ENCODE measurements at places on chromosomes 4 and X.

- DNase-seq: no peak
These were observed 194.8 kb upstream of the RASGEF1B start for GRCh38 chr4:81666491-81666890.

DNA sequence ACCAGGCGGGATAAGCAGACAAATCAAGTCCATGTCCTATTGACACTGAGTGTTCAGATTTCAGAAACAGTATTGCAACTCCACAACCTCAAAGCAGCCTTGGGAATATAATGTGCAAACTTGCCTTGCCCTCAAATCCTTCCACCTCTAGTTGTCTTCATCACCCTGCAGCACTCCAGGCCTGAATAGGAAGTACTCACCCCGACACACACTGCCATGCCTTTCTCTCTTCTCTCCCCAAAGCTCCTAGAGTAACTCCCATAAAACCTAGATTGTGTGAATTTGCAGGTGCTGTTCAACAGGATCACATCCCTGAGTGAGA lies 19.6 kb downstream of the ACSL1 start:
- no peak for DNase-seq

DNA sequence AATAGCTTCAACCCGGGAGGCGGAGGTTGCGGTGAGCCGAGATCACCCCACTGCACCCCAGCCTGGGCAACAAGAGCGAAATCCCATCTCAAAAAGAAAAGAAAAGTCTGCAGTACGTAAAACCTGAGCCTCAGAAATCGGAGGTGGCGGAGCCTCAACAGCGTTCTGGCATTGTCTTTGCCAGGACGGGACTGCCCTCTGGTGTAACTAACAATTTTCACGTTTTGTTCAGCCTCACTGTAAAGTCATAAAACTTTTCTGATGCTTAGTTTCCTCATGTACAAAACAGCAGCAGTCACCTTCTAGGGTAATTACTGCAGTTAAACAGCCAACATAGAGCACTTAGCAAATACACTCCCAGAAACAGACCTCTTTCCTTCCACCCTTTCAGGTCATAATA lies 121.7 kb downstream of the RBM47 start:
- DNase-seq: peak; percentile 18

- no peak for DNase-seq
These were observed 18.2 kb downstream of the SH3RF1 start for GRCh38 chr4:169252339-169253112.

GRCh38 chr4:61580721-61581377 lies 380.7 kb downstream of the ADGRL3 start:
- no peak for DNase-seq

- DNase-seq: no peak
These were observed 154.6 kb downstream of the FMR1NB start for GRCh38 chrX:148135738-148136137.

- DNase-seq: no peak
These were observed 71.5 kb downstream of the KIT start for GRCh38 chr4:54729256-54729655.

DNA sequence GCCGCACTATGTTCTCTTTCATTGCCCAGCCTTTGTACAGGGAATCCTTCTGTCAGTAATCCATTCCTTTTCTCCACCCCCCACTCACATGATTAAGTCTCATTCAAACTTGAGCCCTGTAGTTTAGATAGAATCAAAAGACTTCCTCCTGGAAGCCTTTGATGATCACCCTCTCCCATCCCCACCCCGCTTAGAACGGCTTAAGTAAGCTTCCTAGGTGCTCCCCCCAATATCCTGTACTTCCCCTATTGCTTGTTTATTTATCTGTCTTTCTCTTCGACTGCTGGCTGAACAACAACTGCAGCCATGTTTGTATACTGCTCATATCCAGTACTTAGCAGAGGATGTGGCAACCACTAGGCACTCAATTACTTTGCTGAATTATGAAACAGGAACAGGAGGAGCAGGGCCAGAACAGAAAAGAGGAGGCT lies 38.5 kb upstream of the GPC3 start:
- DNase-seq: no peak

GRCh38 chrX:120560405-120560841 lies 339 bp downstream of the CUL4B start:
- DNase-seq: no peak

GRCh38 chr4:76674983-76675382 lies 223.0 kb downstream of the SOWAHB start:
- DNase-seq: no peak

- DNase-seq: no peak
These were observed 72.4 kb downstream of the FRAS1 start for GRCh38 chr4:78129383-78130108.

- DNase-seq: no peak
These were observed 56.9 kb downstream of the ARHGAP10 start for GRCh38 chr4:147788791-147789190.

DNA sequence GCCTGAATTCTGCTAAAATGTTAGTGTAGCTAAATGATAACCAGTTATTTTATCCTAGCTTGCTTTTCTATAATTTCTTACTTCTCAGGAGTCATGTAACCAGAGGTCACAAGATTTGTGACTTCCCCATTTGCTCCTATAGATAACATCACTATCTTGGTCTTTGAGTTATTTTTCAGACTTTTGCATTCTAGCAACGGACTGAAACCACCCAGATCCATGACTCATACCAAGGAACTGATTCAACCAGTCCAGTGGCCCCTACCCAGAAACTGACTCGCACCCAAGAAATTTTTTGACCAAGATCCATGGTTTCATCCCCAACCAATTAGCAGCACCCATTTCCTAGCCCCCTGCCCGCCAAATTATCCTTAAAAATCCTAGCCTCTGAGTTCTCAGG lies 50.0 kb downstream of the IQCM start:
- no peak for DNase-seq

DNA sequence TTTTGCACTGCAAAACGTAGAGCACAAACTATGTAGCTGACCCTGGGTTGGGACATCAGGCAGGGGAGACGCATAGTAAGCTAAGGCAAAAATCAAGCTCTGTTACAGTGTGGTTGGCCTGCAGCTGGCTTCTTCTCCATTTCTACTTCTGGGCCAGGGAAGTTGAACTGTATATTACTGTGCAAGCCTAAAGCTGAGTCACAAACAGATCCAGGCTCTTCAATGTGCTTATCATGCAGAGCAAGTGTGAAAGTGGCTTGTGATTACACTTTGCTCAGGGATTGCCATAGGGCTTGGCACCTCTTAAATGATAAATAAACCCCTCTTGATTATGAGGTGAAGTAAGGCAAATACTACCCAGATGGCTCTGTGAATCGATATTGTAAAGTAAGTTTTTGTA lies 40.5 kb downstream of the CLDN34 start:
- no peak for DNase-seq

- no peak for DNase-seq
These were observed 376.4 kb downstream of the KCTD8 start for GRCh38 chr4:44071959-44072955.

GRCh38 chr4:120801137-120801758 lies 121.3 kb downstream of the PRDM5 start:
- DNase-seq: no peak

DNA sequence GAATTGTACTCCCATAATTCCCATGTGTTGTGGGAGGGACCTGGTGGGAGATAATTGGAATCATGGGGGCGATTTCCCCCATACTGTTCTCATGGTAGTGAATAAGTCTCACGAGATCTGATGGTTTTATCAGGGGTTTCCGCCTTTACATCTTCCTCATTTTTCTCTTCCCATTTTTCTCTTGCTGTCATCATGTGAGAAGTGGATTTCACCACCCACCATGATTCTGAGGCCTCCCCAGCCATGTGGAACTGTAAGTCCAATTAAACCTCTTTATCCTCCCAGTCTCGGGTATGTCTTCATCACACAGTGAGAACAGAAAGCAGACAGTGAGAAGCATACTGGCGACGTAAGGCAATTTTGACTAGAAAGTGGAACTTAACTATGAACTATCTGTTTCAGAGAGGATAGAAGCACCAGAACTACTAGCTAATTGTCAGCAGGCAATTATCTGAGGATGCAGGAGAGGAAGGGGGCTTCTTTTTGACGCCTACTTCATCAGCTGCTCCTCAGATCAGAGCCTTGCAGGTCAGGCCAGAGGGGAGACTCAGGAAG lies 8.5 kb upstream of the GPR50 start:
- no peak for DNase-seq

GRCh38 chrX:136778916-136779315 lies 1.8 kb downstream of the ARHGEF6 start:
- no peak for DNase-seq

DNA sequence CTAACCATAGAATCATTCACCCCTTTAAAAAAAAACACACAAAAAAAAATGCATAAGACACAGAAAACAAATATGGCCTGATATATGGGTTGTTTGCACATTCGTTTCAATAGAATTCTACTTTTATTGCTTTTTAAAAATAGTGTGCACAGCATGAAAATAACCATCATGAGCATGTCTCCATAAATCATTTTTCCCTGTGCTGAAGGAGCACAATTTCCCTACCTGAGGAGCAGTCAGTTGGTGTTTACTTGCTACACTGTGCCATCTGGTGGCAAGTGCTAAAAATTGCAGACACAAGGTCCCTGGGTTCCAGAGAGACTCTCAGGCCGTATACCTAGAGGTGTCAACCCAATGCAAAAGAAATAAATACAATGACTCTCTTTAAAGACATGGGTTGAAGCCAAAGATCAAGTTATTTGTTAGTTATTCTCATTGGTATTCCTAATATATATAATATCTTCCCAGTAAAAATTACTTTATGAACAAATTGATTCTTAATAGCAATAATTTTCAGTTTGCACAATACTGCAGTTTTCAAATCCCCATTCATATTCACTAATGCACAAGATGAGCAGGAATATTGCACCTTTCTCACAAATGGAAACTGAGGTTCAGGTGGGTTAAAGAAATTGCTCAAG lies 551.4 kb downstream of the IQCM start:
- DNase-seq: peak; percentile 55

- no peak for DNase-seq
These were observed 115.0 kb upstream of the TBL1X start for GRCh38 chrX:9349572-9350494.

All from A549 (cell line).